ENCODE measurements at places on chromosomes 7 and 10.

GRCh38 chr10:5018134-5018533 lies 14.5 kb upstream of the AKR1C2 start:
- no peak for DNase-seq

DNA sequence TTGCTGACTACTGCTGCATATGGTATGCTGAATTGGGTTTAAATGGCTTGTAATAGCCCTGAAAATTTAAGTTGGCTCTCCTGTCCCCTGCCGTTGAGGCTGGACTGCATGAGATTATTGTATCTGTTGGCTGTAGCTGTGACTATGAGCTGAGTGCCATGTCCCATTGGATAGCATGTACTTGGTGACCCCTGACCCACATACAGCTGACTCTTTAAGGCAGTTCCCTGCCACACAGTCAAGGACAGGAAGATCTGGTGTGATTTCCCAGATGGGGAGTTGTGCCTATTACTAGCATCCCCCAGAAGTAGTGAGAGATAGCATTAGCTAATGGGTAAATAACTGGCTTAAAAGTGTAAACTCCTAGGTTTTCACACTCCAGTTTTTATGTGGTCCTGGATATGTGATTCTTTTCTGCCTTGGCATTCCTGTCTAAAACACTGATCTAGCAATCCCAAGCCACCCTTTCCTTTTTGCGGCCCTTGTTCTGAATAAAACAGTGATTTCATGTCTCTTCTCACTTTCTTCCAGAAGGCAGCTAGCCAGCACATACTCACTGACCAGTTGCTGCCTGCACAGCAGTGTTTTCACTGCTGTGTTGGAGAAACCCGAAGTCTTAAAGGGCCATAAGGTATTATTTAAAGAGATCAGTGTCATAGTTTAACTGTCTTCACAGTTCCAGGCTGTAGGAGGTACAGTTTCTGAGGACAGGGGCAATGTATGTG lies 35.9 kb downstream of the LRRC4 start:
- DNase-seq: no peak

DNA sequence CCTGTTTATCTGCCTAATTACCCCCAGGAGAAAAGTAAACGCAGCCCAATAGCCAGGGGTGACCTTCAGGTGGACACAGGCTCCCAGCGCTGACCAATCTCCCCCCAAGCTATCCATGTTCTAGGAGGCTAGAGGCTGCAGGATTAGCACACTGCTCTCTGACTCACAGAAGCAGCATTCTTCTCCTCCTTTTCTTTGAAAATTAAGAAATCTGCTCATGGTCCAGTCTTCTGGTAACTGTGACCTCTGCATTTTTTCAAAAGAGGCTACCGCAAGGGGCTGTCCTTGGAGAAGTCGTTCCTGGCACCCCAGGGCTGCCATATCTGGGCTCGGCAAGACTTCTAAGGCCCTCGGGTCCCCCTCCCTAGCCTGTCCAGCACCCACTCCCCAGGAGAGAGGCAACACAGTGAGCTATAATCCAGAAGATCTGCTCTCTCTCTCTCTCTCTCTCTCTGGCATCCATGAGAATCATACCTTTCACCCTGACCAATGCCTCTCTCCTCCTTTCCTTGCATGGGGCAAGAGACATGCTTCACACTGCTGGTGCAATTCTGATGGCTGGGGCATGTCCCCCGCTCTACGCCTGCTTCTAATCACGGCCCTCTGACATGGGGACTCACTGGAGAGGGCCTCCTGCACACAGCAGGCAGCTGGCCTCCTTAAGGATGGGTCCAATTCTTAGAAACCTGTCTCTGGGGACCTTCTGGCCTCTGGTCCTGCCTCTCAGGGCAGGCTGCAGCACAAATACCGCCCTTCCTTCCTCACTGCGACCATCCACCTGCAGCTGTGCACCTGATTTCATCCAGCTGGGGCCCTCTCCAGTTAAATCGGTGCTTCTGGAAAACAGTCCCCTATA lies 27.3 kb downstream of the ANXA11 start:
- no peak for DNase-seq

GRCh38 chr7:24963218-24963617 lies 16.8 kb downstream of the OSBPL3 start:
- no peak for DNase-seq

DNA sequence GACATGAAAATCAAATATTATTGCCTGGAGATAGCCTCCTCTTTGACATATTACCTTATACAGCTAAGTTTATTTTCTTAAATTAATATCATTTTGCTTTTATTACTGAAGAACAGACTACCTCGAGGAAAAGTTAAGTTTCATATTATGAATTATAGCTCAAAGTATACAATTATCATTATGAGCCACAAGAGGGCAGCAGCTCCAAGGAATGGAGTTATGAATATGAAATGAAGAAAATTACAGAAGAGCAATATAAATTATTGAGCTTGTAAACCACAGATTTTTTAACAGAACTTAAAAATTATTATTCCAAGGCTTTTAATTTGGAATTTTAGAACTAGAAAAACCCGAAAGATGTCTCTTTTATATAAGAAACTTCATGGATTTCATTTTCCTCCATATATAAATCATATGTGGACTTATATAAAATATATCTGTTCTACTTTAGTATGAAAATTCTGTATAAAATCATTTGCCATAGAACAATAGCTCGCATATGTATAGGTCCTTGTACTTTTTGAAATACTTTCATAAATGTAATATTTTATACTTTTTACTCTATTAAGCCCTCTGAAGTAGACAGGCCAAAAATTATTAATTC lies 40.1 kb downstream of the IQUB start:
- peak; percentile 55 for DNase-seq

- no peak for DNase-seq
Measured at GRCh38 chr7:22861576-22861975, 38.9 kb upstream of the TOMM7 start.

DNA sequence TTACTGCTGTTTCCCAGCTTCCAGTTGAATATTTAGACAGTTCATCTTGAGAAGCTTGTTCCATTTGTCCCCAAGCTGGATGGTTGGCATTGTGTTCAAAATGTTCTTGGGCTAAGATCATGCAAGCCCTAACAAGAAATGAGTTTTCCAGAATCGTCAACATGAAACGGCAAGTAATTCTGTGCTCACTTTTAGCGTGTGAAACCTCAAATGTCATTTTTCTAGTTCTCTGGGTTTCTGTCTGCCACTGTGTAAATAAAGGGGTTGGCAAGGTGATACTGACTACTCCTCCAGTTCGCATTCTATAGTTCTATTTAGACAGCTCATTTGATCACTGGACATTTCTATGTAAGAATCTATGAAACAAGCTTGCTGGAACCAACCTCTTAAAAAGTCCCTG lies 194.0 kb downstream of the AHR start:
- DNase-seq: no peak

GRCh38 chr7:44489955-44490350 lies 505 bp downstream of the NUDCD3 start:
- no peak for DNase-seq

DNA sequence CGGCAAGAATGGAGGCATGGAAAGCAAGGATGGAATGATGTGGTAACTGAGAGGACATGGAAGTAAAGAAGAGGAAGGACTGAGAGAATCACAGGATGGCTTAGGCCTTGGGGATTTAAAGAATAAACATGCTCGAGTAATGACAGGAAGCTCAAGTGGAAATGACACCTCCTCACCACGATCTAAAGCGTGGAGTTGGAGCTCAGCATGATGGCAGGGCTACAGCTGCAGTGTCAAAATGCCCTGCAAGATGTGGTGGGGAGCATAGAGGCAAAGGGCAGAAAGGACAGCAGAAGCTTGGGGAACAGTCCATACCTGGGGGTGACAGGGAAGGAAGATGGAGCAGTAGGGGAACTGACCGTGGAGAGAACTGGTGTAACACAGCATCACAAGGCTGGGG lies 229.5 kb upstream of the PLXNA4 start:
- no peak for DNase-seq

All from NCI-H187 (cell line).